CD14-positive monocyte (primary cell): ENCODE measurements at places on chromosomes 6 and 20. TPM values are rescaled to one million over a fixed set of nuclear protein-coding genes. Genes with fewer than 3 reads are reported as not detected.

GRCh38 chr6:55379471-55379870 lies 52.2 kb downstream of the GFRAL start:
- DNase-seq = no peak

GRCh38 chr20:15345287-15345686 lies 1007.9 kb upstream of the FLRT3 start:
- no peak for DNase-seq

DNA sequence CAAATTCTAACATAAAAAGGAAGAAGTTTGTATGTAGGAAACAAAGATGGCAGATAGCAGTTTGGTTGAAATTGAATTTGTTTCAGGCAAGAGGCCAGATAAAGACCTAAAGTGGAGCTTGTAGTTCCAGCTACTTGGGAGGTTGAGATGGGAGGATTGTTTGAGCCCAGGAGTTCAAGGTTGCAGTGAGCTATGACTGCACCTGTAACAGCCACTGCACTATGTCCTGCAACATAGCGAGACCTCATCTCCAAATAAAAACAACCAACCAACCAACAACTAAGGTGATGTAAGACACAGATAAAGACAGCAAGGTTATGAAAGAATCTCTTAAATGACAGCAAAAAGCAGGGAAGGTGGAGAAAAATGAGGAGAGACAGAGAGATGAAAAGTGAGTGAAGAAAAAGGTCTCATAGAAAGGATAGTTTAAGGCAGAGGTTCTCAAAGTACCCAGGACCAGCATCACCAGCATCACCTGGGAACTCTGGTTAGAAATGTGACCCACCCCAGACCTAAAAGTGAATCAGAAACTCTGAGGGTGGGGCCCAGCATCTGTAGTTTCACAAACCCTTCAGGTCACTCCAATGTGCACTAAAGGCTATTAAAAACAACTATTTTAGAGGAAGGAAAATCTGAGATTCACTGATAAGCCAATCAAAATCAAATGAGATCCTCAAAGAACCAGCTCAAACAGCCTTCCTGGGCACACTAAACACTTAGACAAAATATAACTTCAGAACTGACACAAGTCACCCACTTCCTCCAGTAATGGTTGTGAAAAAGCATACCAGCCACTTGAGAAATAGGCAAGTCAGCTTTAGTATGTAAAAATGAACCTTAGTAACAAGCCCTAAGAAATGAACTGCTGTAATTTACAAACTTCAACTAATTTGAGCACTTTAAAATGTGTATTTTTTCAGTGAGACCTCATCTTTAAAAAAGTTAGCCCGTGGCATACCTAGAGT lies 57.6 kb downstream of the FAM184A start:
- DNase-seq = no peak

DNA sequence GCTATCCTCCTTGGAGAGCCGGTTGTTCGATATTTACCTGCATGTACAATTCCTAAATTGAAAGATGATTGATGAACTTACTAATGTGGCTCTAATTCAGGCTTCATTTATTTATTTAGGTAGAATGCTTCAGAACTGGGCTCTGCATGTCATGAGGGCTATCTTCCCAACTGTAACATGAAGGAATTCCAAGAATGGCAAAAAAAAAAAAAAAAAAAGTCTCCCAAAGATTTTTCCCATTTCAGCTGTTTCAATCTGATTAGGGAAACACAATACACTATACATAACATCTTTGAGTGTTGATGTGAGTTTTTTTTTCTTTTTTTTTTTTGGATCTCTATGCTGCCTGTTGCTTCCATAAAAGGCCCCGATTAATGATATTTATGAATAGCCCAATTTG lies 120.1 kb upstream of the SHLD1 start:
- DNase-seq = no peak

GRCh38 chr6:142408409-142408808 lies 106.6 kb downstream of the ADGRG6 start:
- no peak for DNase-seq

- no peak for DNase-seq
These were observed 167.6 kb downstream of the UNC5CL start for GRCh38 chr6:40871424-40871823.

- DNase-seq = no peak
These were observed 103.8 kb downstream of the KIF16B start for GRCh38 chr20:16469395-16469905.

GRCh38 chr6:100057941-100058340 lies 63.9 kb upstream of the MCHR2 start:
- no peak for DNase-seq

- no peak for DNase-seq
These were observed 37.1 kb downstream of the PIGU start for GRCh38 chr20:34639755-34640222.

GRCh38 chr6:38136547-38136946 lies 317.0 kb downstream of the ZFAND3 start:
- no peak for DNase-seq

DNA sequence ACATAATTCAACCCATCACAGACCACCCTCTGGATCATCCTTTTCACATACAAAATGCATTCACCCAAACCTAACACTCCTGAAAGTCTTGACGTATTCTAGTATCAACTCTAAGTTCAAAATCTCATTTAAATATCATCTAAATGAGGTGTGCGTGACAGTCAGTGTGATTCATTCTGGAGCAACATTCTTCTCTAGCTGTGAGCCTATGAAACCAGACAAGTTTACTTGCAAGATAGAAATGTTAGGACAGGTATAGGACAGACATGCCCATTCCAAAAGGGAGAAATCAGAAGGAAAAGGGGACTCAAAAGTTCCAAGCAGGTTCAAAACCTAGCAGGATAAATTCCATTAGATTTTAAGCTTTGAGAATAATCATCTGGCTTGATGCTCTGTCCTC lies 329.7 kb downstream of the CD83 start:
- DNase-seq = no peak

- DNase-seq = no peak
These were observed 72.9 kb downstream of the PSMB1 start for GRCh38 chr6:170480050-170480692.

DNA sequence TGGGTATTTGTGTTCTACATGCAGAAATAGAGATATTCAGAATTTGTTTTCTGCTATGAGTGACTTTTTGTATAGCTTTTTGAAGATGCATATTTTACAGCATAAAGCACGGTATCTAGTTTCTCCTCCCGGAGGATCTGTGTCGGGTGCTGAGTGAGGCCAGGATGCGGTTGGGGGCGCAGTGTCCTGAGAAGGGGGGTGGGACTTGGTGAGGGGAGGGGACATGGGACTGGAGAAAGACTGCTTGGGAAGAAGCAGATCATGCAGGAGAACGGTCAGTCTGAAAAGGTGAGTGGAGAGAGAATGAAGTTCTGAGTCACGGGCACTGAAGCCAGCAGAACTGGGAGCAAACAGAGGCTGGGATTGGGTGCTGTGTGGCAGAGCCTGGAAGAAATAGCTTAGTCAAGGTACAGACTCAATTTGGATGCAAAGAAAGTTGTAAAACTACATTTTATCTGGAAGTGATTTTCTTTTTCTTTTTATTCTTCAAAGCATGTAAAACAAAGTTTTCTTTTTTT lies 44.0 kb downstream of the STX11 start:
- DNase-seq = no peak

- DNase-seq = no peak
These were observed 338.2 kb upstream of the PREP start for GRCh38 chr6:105740946-105741645.

DNA sequence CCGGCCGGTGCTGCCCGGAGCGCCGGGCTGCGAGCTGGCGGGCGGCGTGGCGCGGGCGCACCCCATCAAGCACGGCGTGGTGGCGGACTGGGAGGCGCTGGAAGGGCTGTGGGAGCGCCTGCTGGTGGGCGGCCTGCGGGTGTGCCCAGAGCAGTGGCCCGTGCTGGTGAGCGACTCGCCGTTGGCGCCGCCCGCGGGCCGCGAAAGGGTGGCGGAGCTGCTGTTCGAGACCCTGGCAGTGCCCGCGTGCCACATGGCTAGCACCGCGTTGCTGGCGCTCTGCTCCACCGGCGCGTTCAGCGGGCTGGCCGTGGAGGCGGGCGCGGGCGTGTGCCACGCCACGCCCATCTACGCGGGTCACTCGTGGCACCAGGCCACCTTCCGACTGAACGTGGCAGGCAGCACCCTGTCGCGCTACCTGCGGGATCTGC lies 517 bp downstream of the ACTL10 start:
- DNase-seq = no peak

DNA sequence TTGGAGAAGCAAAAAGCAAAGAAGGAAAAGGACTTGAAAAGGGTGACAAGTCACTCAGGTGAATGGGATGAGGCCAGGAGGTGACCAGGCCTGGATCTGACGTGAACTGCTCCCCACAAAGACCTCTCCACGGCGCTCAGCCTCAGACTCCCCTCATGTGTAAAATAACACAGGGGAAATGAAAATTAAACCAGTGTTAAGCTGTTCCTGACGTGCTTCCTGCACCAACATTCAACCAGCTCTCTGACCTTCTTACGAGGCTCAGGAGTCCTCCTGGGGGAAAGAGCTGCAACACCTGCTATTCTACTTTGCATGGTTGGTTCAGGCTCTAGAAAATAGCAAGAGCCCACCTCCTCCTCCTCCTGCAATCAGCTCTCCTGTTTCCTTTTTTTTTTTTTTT lies 256.7 kb downstream of the ATXN1 start:
- DNase-seq = no peak

BMP2 gene
- not detected for polyA plus RNA-seq

KCNK5 gene
- not detected for polyA plus RNA-seq

NRN1 gene
- polyA plus RNA-seq = 0.08 and 0.20 TPM in 2 replicates

NDUFAF4 gene
- polyA plus RNA-seq = 17.5 TPM
